ENCODE measurements at places on chromosomes 5 and 9. TPM values are rescaled to one million over a fixed set of nuclear protein-coding genes. Genes with fewer than 3 reads are reported as not detected.

Gene PDE8B
- total RNA-seq = 10.1 TPM

Gene PTGES
- 67.9 TPM for total RNA-seq

Gene TRPM3
- total RNA-seq = 1.3 TPM

Gene MAMDC2
- 46.3 TPM for total RNA-seq

Gene WDR31
- 5.1 TPM for total RNA-seq

Gene LPAR1
- total RNA-seq = 67.6 TPM

Gene ARAP3
- total RNA-seq = 39.2 TPM

Gene C5orf58
- not detected for total RNA-seq

Gene AIF1L
- 13.2 TPM for total RNA-seq

Gene ADGRD2
- total RNA-seq = 0.29 TPM

Gene SCGB3A2
- total RNA-seq = not detected

Gene F2RL2
- total RNA-seq = not detected

Gene GPX8
- total RNA-seq = 20.2 TPM

Gene HK3
- total RNA-seq = 5.6 TPM

- DNase-seq = no peak
These were observed 8.9 kb upstream of the AKNA start for GRCh38 chr9:114396558-114397218.

DNA sequence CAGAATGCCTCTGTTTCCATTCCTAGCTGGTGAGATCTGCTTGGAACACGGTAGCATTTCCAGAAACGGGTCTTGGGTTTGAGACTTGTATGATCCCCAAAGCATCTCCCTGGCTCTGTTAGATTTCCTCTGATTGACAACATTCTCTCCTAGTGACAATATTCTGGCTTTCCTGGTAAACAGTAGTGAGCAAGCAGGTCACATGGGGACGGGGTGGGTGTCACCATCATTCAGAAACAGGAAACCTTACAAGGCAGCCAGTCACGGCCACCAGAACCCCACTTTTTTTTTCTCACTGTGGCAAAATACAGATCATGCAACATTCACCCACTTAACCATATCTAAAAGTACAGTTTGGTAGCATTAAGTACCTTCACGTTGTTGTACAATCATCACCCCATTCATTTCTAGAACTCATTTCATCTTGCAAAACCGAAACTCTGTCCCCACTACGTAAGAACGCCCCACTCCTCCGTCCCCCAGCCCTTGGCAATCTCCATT, 90.1 kb upstream of the LMX1B start:
- DNase-seq = no peak

- DNase-seq = peak; percentile 74
These were observed at the start of gene NRG2 for GRCh38 chr5:140042643-140043507. NRG2 (minus strand) TSS chr5:140043299.

DNA sequence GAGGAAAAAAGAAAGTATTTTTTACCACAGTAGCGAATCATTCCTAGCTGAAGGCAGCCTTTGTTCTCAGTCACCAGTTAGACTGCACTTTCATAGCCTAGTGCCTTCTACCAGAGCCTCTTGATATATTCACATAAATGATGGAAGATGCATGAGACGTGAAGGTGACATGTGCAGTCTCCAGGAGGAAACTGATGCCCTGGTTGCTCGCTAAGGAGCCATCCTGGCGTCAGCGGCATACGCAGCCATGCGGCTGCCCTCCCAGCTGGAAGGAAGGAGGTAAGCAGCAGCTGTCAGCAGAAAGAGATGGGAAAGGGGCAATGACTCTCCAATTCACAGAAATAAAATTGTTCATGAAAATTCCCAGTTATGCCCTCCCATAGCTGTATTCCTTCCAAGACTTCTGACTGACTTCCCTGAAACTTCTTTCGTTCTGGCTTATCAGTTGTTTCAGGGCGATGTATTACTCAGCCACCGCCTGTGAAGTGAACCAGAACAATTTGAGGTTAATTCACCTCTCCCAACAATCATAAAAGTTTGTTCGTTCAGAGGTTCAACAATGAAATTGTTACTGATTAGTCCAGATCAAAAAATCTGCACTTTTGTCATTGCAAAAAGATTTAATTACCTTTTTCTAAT, 331.2 kb downstream of the NR2F1-AS1 start:
- no peak for DNase-seq

- DNase-seq = no peak
These were observed 26.5 kb downstream of the MRPS27 start for GRCh38 chr5:72293495-72294055.

GRCh38 chr5:77167695-77168121, 42.8 kb upstream of the PDE8B start:
- DNase-seq = no peak

DNA sequence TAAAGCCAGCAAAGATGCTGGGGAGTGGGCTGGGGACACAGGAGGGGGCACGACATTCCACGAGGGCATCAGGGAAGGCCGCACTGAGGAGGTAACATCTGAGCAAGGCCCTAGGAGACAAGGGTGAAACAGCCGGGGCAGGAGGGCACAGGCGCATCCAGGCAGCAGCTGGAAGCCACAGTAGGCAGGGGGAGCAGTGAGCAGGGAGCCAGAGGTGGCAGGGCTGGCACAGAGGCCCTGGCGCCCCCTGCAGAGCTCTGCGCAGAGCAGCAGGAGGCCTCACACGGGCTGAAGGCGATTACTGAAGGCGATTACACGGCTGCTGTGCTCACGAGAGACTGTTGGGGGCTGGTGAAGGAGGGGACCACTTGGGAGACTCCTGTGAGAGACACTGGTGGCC, 15.4 kb downstream of the LMAN2 start:
- no peak for DNase-seq

DNA sequence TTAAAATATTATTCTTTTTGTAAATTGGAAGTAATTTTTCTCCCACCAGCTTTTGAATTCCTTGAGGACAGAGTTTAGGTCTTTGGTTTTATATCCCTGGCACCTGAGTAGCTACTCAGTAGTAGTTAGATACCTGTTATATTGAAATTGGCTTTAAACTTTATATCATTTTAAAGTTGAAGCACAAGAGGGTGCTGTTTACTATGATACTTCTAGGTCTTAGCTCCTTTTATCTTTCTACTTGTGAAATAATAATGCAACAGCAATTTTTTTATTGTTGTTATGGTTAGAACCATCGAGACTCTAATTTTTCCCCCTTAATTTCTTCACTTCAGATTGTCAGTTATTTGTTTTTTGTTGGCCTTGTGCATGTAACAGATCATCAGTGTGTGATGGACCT, 46.3 kb downstream of the AP3S1 start:
- DNase-seq = no peak

- DNase-seq = no peak
These were observed 35.2 kb downstream of the DNAH5 start for GRCh38 chr5:13909271-13909670.

DNA sequence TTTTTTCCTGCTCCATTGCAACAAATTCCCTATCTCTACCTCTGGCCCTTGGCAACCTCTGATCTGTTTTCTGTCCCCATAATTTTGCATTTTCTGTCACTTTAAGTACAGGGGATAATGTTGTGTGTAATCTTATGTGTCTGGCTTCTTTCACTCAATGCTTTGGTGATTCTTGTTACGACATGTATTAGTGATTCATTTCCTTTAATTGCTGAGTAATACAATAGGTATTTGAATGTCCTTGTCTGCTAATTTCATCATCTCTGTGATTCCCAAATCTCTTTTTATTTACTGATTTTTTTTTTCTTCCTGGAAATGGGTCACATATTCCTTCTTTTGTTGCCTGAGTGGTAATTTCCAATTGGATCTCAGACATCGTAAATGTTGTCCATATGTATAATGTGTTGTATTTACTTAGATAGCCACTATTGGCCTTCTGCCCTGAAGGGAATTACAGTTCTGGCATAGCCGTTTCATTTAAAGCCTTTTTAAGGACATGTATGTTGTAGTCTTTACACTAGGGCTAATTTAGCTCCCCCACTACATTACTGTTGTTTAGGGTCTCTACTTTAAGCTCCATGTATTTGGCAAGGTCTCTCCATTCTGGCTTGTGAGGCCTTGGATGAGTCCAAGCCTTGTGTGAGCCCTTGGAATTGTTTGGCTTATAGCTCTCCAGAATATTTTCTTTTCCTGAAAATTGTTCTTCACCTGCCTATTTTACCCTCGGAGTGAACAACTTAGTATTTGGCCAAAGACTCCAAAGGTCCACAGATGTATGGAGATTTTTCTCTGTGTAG, 683.8 kb downstream of the LRRC70 start:
- DNase-seq = no peak

GRCh38 chr5:13878357-13878756, 66.1 kb downstream of the DNAH5 start:
- no peak for DNase-seq

DNA sequence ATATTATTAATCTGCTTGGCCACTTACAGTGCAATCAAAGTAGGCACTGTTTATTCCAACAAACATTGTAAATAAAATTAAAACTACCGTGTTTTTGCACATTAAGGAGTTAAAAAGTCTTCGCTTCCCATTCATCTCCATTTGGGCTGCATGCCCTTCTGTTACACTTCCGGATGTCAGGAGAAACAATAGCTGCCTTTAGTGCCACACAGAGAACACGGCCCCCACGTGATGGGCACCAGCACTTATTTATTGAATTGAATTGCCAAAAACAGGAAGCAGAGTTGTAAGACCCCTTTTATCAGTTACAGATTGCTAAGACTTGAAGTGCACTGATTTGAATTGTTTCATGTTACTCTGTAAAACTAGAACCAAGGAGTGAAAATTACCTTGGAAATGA, 80.4 kb downstream of the LHFPL2 start:
- DNase-seq = no peak

DNA sequence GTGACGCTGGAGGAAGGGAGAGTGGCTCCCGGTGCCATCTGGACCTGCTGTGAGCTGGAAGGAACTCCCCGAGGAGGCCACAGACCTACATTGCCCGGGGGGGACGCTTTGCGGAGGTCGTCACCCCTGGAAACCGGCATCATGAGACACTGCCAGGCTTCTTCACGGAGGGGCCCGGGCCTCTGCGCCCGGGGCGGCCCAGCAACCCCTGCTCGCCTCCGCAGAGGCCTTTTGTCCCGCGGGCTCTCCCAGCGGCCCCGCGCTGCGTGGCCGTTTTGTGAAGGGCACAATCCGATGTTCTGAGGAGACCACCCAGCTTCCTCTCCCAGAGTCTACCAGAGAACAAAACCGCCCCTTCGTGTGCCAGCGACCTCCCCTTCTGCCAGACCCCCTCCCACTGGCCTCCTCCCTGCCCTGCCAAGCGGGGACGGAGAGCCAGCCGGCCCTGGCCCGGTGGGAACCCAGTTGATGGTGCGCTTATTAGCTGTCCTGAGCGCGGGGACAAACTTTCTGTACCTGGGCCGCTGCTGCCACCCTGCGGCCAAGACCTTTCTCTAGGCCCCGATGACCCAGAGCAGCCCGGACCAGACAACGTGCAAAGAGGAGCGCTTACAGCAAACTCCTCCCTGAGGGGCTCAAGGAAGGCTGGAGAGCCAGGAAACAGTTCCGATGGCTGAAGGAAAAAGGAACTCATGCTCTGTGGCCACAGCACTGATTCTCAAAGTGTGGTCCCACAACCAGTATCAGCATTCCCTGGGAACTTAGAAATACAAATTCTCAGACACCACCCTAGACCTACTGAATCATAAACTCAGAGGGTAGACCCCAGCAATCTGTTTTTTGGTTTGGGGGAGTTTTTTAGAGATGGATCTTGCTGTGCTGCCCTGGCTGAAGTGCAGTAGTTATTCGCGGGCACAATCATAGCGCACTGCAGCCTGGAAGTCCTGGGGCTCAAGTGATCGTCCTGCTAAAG, 86.7 kb downstream of the SLC1A3 start:
- peak; percentile 77 for DNase-seq

- DNase-seq = no peak
These were observed 541.7 kb upstream of the TUSC1 start for GRCh38 chr9:26219961-26220360.

GRCh38 chr9:128118472-128118857, 9.1 kb downstream of the PTGES2 start:
- no peak for DNase-seq

- DNase-seq = peak; percentile 87
These were observed at the start of gene SERINC5 for GRCh38 chr5:80255811-80256712. SERINC5 (minus strand) TSS chr5:80256048; CDS start chr5:80255922, 126 bp downstream.

DNA sequence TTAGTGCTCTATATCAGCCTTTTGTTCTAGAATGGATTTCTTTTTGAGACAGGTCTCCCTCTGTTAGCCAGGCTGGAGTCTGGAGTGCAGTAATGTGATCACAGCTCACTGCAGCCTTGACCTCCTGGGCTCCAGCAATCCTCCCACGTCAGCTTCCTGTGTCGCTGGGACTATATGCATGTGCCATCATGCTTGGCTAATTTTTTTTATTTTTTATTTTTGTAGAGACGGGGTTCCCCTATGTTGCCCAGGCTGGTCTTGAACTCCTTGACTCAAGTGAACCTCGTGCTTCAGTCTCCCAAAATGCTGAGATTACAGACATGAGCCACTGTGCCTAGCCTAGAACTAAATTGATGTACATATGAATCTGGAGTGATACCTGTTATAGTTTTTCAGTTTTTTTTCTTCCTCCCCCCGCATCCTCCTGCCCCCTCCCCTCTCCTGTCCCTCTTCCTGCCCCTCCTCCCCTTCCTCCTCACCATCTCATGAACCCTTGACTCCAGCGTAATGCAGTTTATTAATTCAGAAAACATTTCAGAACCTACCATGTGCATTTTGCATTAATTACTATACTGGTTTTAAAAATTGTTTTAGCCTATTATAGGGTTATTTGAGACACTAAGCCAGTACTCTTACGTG, 37.4 kb upstream of the TNFAIP8 start:
- no peak for DNase-seq

DNA sequence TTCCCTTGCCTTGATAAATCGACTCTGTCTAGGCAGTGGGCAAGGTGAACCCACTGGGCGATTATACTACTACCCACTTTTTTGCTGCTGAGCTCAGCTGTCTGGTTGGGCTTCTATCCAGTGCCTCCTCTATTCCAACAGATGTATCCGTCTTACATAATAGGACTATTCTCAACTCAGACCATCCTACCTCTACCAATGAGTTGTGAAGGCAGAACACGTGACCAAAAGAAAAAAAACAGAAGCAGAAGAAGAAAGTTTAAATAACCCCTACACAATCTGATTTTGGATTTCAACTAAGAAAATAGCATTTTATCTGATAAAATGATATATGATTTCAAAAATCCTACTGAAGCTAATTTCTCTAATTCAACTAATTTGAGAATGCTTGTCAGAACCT, 16.2 kb upstream of the SHOC1 start:
- DNase-seq = no peak

DNA sequence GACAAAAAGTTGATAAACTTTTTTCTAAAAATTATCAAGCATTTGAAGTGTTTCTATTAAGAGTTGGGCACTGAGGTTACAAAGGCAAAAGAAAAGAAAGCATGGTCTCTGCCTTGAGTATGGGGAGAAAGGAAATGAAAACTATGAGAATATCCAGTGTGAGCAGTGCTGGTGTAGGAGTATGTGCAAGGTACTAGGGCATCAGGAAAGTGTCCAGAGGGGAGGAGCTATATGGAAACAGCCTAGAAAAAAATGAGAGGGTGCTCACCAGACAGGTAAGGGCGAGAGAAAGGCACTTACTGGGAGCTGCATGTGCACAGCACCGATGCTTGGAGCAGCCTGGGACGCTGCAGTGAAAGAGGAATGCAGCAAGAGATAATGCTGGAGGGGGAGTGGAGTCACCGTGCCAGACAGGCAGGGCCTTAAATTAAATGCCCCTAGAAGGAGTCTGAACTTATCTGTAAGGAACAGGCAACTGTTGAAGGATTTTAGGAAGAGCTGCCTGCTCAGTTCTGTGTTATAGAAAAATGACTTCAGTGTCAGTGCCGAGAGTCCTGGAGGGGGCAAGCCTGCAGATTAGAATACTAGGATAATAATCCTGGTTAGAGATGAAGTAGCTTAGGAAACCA, 14.0 kb downstream of the MCC start:
- DNase-seq = no peak

- peak; percentile 25 for DNase-seq
These were observed 7.2 kb downstream of the ROPN1L start for GRCh38 chr5:10448754-10449360.

Data from ureter (tissue), 1 donor.